H7 (cell line): ENCODE measurements at places on chromosomes 3 and 15. TPM values are rescaled to one million over a fixed set of nuclear protein-coding genes. Genes with fewer than 3 reads are reported as not detected.
A peak's percentile ranks its signal among the peaks of the same experiment; 100 is the strongest.

DNA sequence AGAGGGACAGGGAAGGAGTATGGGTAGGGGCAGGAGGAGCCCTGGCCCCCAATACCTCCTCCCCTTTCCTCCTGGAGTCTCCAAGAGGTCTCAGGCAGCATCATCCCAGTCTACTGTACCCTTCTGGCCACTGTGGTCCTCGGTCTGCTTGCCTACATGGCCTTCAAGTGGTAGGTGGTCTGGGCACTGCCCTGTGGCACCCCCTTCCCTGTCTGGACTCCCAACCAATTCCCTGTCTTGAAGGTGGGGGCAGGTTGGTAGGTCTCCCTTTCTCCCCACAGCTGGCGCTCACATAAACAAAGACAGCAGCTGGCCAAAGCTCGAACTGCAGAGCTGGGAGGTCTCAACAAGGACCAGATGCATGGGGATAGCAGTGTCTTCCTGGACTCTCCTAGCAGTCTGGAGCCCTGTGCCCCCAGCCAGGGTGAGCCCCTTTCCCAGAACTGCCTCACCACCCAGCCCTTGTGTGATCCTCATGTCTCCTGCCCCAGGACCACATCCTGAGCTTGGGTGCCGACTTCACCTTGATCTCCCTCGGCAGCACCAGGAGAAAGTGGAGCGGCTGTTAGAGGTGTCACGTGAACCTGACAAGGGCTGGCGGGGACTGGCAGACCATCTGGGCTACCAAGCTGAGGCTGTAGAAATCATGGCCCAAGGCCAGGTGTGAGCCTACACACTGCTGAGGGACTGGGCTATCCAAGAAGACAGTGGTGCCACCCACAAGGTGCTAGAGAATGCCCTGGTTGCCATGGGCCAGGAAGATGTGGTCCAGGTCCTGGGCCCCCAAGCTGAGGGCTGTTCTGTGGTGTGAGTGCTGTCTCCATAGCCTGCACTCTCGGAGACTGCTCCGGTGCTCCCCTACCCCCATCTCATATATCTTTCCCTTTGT, 33.1 kb downstream of the NBEAL2 start:
- DNase-seq = no peak

DNA sequence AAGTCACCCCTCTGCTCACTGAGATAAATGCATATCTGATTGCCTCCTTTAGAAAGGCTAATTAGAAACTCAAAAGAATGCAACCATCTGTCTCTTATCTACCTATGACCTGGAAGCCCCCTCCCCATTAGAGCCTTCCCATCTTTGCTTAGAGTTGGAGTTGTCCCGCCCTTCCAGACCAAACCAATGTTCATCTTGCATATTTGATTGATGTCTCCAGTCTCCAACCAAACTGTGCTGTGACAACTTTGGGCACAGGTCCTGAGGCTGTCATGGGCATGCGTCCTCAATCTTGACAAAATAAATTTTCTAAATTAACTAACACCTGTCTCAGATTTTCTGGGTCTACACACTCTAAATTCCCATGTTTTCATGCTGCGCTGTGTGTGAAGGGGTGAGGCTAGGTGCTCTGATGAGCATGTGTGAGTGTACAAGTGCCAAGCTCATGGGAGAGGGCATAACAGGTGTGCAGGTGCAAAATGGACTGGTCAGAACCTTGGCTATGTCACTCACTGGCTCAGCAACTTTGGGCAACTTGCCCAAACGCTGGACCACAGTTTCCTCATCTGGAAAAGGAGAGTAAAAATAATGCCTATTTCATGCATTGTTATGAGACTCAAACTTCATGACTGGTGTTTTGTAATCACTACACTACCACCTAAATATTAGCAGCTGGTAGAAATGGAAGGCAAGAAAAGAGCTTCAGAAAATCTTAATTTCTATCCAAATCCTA, 7.2 kb downstream of the DAPK2 start:
- DNase-seq = no peak

KCNH8 gene
- 0.55 and 1.3 TPM in 2 replicates for total RNA-seq

DNA sequence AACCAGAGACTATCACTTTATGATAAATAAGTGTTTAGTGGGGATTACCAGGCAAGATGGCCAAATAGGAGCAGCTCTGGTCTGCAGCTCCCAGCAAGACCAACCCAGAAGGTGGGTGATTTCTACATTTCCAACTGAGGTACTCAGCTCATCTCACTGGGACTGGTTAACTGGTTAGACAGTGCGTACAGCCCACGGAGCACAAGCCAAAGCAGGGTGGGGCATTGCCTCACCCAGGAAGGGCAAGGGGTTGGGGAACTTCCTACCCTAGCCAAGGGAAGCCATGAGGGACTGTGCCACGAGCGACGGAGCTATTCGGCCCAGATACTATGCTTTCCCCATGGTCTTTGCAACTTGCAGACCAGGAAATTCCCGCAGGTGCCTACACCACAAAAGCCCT, 171.0 kb downstream of the CTNNB1 start:
- DNase-seq = no peak

DNA sequence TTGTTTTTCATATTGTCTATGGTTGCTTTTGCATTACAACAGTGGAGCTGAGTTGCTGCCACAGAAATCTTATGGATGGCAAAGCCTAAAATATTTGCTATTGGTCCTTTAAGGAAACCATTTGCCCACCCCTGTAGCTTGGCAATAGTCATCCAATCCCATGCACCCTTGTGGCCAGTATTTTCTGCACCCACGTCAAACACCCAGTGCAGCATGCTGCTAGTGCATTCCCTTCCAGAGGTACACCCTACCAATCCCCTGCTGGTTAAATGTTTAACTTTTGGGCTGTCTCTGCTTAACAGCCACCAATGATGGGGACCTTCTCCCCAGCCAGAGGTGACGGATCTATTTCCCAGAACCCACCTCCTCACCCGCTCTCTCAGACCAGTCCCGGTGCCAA, 23.8 kb upstream of the SLC6A11 start:
- no peak for DNase-seq

DNA sequence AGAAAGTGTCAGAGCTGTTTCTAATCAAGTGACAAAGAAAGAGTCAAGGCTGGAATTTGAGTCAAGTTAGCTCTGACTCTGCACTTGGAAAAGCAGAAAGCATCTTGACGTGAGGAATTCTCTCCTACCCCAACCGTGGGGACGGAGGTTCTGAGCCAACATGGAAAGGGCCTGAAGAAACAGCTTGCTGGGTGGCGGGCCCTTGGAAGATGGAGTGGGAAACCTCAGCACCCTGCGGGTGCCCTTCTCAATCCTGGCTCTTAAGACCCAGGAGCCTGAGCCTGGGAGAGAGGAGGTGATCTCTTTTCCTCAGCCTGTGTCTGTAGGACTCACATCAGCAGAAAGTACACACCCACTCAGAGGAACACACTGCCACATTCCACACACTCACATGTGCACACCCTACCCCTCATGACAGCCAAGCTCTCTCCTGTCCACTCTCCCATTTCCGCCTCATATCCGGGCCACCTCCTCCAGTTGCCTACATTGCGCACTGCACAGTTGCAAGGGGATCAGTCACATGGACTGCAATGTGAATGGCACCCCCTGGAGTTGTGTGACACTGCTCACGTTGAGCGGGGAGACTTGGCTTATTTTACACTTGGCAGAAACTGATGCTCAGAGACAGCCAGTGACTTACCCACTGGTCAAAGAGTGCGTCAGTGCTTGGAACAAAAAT, 101.5 kb upstream of the SLC6A6 start:
- DNase-seq = no peak

- DNase-seq = no peak
Observed at GRCh38 chr15:57500979-57501576, 90.6 kb upstream of the MYZAP start.

GRCh38 chr3:195774917-195775316, 36.8 kb downstream of the MUC4 start:
- peak; percentile 88 for DNase-seq

DNA sequence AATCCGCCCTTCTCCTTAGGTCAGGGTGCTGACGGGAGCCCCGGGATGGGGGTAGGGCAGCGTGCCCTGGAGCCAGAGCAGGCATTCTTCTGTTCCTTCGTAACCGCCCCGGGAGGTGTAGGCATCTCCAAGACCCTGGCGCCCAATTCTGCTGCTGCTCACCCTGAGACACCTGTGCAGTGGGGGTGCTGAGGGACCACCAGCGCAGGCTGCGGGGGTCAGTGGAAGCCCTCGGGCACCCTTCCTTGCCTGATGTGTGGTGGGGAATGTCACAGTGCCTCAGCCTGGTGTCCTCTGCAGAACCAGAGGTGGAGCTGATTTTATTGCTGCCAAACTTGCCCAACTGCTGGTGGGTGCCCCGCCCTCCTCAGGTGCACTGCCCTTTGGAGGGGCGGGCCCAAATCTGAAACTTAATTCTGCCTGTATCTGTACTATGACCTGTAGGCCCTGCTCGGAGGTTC, 7.3 kb downstream of the CSK start:
- no peak for DNase-seq

LARP6 gene
- total RNA-seq = 22.9 and 25.1 TPM in 2 replicates

LRRIQ4 gene
- 0.15 TPM in 1 of 2 replicates, not detected in the other for total RNA-seq

GRCh38 chr15:33021806-33022389, 172.6 kb downstream of the FMN1 start:
- peak; percentile 71 for DNase-seq

SH2D7 gene
- not detected in 2 replicates for total RNA-seq

GRCh38 chr3:62226601-62227339, 146.6 kb downstream of the FEZF2 start:
- no peak for DNase-seq

PRR23B gene
- total RNA-seq = not detected in 2 replicates

- no peak for DNase-seq
Observed at GRCh38 chr3:64928683-64929082, 240.9 kb upstream of the ADAMTS9 start.

DNA sequence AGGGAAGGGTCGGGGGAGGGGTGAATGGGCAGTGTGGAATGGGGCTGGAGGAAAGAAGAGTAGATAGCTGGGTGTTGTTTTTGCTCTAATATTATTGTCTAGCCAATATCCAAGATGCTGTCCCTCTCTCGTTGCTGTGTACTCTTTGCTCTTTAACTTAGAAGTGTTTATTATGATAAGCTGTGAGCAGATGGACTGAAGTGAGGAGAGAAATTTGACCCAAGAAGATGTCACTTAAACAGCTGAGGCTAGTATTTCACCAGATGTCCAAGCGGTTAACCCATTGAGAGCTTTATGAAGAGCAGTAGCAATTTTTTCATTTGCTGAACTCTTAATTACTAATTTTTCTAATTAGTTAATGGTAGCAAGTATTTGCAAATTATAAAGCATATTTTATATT, 212.2 kb upstream of the TP63 start:
- DNase-seq = no peak

GRCh38 chr3:69115731-69116130, 6.7 kb downstream of the LMOD3 start:
- DNase-seq = no peak

NRG4 gene
- 0.48 TPM in 1 of 2 replicates, not detected in the other for total RNA-seq

DNA sequence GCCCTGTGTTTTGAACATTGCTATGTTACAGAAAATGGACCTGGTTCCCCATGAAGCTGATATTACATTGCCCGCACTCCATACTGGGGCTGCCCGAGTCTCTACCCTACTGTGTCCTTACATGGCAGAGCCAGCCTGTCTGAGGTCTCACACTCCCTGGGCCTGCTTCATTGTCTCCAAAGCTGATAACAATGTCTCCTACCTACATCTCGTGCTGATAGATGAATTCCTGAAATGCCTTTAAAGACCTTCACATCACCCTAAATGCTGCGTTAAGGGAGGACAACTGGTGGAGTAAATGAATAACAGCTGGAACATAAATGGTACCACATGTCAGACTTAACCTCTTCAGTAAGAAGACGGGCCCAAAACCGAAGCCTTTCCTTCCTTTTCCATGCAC, 62.9 kb upstream of the PTX3 start:
- DNase-seq = no peak

DNA sequence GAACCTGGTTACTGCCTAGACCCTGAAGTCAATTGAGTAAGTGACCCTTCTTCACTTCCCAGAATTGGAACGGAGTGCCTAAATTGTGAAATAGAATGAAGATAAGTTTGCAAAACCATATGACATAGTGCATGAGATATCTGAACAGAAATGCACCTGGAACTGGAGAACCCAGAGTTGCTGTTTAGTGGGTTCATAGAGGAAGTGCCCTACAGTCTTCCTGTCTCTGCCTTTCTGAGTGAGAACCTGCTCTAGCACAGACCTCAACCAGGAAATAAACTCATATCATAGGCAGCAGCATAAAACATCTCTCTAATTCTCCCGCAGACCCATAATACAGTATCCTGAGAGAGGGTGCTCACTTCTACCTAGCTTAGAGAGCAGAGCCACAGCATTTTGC, 82.9 kb downstream of the EOMES start:
- DNase-seq = no peak

AP3B2 gene
- 10.4 and 11.6 TPM in 2 replicates for total RNA-seq

CACNA2D3 gene
- total RNA-seq = 1.6 TPM in 2 replicates

GRCh38 chr3:149767720-149768119, 15.4 kb upstream of the COMMD2 start:
- no peak for DNase-seq

SLC12A1 gene
- 0.14 and 0.26 TPM in 2 replicates for total RNA-seq

GRCh38 chr15:41921167-41921566, 27.3 kb upstream of the SPTBN5 start:
- no peak for DNase-seq

DNA sequence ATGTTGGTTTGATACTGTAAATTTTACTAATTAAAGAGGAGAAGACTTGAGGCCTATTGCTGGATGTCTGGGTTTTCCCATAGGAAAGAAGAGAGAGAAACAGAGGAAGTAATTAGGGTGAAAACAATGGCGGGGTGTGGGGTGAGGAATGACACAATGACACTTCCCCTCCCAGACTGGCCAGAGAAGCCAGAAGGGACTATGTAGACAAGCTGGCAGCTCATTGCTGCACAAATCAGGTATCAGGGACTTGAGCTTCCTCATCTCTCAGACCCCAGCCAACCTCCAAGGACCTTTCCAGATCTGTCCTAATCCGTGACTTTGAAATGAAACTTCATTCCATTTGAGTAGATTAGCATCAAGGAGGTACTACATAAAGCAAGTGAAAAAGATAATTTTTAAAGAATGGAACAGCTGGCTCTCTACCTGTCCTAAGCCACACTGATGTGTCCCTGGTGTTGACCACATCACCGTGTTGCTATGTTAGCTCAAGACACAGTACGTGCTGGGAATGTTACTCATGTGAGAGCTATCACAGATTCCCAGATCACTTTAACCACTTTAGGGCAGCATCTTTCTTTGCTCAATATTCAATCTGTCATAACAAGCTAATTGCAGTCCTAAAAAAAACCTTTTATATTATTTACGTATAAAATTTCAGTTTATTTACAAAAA, 22.2 kb downstream of the TMEM212 start:
- DNase-seq = no peak

- DNase-seq = peak; percentile 74
Observed at GRCh38 chr3:27666708-27667107, 55.4 kb downstream of the EOMES start.

GRCh38 chr3:178420033-178420432, 116.2 kb upstream of the KCNMB2 start:
- no peak for DNase-seq

- DNase-seq = no peak
Observed at GRCh38 chr3:16240229-16241023, 24.3 kb downstream of the DPH3 start.

DNA sequence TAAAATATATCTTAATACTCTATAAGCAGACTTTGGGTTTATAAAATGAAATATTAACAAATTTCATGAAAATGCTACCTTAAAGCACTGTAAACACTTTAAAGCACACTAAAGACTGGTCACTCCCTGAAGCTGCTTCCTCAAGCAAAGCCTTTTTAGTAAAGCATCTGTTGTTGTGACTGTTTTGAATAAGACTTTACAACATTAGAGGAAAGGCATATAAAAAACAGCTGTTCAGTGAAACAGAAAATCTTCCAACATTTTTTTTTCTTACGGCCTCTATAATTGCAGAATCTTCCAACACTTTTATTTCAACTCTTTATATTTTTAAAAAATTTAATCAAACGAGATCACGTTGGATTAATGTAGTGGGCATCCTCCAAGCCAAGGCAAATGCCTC, 48.1 kb downstream of the GRK7 start:
- no peak for DNase-seq
